NT2/D1 (cell line): ENCODE measurements at places on chromosomes 1 and 21.

GRCh38 chr1:11851180-11851579 is 3.6 kb upstream of the NPPA start:
- no peak for DNase-seq

DNA sequence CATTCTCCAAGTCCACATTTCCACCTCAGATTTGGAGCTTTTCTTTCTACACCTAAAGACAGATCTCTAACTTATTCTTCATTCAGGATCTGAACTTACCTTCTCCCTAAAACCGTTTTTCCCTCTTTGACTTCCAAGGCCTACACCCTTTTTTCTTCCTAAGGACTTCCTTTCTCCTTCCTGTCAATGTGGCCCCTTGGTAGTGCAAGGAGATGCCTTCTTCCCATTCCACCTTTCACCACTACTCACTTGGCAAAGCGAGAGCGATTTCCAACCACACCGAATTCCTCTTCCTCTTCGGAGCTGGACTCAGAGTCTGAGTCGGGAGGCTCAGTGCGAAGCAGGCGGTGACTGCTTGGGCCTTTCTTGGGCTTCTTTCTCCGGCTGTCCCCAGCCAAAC is 1.3 kb downstream of the EFCAB14 start:
- no peak for DNase-seq

DNA sequence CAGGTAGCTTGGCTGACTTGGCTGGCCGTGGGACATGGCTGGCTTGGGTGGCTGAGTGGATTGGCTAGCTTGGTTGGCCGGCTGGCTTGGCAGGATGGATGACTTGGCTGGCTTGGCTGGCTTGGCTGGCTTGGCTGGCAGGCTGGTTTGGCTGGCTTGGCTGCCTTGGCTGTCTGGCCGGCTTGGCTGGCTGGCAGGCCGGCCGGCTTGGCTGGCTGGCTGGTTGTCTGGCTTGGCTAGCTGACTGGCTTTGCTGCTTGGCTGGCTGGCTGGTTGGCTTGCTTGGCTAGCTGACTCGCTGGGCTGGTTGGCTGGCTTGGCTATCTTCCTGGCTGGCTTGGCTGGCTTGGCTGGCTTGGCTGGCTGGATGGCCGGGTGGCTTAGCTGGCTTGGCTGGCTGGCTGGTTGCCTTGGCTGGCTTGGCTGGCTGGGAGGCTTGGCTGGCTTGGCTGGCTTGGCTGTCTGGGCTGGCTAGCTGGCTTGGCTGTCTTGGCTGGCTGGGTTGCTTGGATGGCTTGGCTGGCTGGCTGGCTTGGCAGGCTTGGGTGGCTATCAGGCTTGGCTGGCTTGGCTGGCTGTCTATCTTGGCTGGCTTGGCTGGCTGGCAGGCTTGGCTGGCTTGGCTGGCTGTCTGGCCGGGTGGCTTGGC is 129.7 kb upstream of the FAM72C start:
- no peak for DNase-seq

DNA sequence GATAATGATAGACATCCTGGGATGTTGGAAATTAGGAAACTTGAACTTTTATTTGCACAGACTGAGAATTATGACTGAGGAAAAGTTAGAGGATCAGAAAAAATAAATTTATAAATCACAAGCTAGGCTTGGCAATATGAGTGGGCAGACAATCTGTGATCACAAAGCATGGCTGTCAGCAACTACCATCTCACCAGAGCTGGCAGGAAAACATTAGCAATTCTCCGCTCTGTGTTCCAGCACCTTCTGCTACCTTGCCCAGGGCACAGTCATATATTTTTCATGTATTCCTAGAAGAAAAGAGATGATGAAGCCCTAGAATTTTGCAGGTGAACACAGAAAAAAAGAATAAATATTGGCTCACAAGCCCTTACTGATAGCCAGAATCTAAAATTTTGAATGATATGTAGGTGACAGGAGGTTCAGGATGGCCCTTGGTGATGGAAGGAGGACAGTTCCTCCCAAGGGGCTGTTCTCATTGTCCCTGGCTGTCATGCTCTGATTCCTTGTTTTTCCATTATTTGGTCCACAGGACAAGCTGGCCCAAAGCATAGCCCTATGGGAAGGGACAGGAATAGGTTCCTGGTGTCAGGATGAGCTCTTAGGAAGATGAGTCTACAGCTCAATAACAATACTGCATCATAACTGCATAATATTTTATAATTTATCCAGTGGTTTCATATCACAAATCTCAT is 12.2 kb upstream of the STXBP3 start:
- no peak for DNase-seq

- DNase-seq, result no peak
These were observed 62.7 kb upstream of the ABCD3 start for GRCh38 chr1:94355485-94355980.

GRCh38 chr1:17297991-17298390 is 10.0 kb upstream of the PADI4 start:
- no peak for DNase-seq

DNA sequence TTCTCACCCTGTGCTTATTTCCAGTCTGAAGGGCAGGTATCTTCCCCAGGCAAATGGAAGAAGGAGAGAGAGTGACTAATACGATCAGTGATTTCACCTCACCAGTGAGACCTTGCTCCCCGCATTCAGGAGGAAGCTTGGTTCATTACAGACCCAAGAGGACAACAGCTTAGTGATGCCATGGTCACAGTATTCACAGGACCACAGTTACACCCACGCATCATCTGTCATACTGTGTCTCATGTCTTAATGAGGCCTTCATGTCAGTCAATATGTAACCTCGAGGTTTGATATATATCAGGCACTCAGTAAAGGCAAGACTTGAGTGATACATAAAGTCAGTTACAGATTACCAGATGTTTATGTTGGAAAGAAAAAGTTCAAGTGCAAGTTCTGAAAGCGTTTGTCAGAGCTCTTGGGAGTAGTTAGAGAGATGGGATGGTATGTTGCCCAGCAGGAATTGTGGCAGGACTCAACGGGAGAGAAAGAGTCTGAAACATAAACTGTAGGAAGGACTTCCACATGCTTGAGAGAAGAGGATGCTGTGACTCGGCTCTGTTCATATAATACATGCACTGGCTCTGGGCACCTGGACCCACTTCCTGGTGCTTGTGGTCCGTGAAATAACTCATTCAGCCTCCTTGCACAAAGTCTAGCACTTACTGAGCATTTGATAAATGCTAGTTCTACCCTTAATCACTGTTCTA is 33.3 kb downstream of the GNPAT start:
- no peak for DNase-seq

- no peak for DNase-seq
These were observed 25.2 kb downstream of the COA7 start for GRCh38 chr1:52672946-52673345.

DNA sequence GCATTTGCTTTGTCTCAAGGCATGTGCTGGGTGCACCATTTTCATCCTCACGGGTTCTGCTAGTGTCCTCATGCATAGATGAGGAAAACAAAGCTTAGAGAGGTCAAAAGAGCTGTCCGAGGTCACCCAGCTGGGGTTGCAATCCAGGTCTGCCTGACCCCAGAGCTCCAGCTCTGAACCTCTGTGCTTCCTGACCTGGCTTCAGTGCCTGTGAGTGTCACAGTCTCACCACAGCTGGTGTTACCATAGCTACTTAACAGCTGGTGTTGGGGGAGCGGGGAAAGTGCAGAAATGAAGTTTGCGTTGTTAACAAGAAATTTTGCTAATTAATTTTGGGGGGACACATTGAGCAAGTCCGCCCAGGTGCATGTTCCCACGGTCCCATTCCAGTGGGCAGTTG is 328.5 kb downstream of the KIF26B start:
- no peak for DNase-seq

- DNase-seq, result no peak
These were observed 141.4 kb downstream of the PEX14 start for GRCh38 chr1:10615932-10616671.

GRCh38 chr1:35509558-35509957 is 47.6 kb downstream of the KIAA0319L start:
- no peak for DNase-seq

DNA sequence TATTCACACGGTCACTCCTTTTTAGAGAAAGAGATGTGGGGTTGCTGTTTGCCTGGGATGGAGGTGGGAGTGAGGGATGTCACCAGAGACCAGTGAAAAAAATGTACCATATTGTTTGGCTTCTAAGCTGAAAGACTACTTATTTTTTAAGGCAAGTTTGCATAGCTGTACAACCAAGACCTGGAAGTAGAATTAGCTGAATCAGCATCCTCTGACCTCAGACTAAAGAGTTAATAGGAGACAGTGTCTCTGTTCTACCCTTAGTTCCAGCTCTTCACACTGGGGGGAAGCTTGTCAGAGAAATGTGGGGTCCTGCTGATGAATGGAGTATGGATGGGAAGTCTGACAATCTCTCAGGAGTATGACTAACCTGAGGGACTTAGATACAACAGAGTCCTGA is 41.6 kb downstream of the SLC9C2 start:
- no peak for DNase-seq

- no peak for DNase-seq
These were observed 29.7 kb downstream of the KCNA2 start for GRCh38 chr1:110576441-110576840.

DNA sequence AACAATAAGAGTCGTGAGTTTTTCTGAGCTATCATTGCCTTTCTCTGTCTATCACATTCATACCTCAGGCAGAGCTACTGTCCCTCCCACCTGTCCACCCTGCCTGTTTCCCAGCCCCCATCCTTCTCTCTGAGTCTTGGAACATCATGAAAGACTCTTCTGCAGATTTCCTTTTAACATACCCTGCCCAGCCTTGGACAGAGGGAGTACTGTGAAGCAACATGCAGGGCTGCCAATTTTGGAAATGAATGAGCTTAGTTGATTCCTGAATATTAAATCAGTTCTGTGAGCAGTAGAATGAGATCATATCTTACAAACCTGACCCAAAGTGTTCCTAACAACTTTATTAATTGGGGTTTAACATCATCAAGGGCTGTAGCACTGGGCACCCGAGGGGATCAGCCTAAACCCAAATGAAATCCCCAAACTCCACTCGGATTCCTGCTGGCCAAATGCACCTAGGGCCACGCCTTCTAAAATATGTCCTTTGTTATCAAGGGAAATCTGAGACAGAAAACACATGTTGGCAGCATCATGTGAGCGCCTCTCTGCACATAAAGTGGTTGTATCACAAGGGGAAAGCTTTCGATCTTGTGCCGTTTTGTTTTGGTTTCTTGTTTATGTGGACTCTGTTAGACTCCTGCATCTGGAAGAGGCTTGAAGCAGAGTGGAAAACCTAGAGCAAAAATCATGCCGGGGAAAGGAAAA is 357.6 kb downstream of the KIF26B start:
- DNase-seq, result no peak

DNA sequence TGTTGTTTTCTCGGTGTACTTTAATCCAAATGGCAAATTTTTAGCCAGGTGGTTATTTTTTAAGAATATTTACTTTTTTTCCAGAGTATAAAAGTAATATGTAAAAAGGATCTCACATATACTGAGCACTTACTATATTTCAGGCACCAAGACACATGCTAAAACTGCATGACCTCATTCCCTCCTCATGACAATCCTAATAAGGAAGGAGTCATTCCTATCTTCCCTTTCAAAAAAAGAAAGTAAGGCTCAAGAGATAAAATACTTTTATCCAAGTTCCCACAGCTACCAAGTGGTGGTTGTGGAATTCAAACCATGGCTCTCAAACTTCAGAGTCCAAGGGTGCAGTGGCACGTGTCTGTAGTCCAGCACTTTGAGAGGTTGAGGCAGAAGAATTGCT is 19.4 kb downstream of the ATP2B4 start:
- DNase-seq, result no peak

DNA sequence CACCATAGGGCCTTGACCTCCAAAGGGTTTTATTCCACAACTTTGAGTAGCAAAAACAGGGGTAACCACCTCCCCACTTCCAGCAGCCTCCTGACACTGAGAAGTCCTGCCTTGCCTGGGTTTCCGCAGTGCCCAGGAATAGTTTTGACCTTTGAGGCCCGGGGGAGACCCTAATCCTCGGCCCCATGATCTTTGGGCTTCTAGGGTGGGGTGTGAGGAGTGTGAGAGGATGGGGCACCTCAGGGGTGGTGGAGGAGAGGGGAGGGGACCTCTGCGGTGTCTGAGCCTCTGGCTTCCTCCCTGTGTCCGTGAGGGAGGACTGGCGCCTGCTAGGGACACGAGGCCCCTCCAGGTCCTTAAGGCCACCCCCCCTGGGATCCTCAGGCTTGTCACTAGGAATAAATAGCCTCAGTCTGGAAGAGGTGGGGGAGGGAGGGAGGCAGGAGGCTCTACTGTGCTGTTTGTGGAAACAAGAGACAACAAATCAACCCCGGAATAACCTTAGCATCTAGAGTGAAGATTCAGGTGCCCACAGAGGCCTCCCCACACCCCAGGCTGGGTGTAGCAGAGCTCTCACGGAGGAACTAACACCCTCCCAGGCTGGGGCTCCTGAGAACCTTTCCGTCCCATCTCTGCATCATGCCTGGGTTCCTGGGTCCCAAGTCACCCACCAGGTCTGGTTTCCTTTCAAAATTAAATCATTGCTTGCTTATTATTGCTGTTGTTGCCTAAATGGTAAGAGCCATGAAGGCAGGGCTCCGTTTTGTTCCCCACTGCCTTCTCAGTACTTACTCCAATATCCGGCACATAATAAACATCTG is 904 bp upstream of the FHL3 start:
- DNase-seq, result no peak

DNA sequence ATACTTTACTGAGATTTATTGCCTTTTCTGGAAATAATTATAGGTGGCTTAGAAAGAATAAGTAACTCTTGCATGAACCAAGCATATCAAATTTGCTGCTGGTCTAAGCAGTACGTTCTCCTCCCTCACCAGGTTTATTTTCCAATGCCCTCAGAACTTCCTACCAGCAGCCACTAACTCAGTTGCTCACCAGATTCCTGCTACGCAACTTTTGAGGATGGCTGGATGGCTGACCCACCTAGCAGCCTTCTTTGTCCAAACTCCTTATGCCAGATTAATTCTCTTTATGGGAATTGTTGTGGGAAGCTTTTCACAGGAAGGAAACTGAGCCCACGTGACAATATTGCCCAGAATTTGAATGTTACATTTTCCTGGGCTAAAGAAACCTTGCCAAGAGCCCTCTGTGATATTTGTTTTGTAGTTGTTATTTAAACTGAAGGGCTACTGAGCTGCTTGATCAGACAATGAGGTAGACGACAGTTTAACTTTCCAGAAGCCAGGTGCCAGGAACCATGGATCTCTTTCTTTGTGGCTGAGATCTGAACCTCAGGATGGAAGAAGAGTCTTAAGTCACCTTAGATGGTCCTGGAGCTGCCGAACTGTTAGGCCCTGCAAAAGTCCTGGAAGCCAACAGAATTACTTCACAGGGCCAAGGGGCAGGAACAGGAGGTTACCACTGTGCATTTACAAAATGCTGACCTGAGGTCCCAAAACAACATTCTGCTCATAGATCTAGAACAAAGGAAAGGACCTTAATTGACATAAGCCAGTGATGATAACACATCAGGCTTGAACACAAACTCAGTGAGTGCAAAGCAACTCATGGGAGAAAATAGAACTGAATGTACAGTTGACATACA is 85.5 kb upstream of the ATP1A1 start:
- DNase-seq, result no peak

- no peak for DNase-seq
These were observed 104.6 kb downstream of the CACNA1E start for GRCh38 chr1:181587870-181588438.

- peak; percentile 51 for DNase-seq
These were observed 42.9 kb upstream of the CD53 start for GRCh38 chr1:110829955-110830553.
